ENCODE measurements at places on chromosomes 1 and 21.

DNA sequence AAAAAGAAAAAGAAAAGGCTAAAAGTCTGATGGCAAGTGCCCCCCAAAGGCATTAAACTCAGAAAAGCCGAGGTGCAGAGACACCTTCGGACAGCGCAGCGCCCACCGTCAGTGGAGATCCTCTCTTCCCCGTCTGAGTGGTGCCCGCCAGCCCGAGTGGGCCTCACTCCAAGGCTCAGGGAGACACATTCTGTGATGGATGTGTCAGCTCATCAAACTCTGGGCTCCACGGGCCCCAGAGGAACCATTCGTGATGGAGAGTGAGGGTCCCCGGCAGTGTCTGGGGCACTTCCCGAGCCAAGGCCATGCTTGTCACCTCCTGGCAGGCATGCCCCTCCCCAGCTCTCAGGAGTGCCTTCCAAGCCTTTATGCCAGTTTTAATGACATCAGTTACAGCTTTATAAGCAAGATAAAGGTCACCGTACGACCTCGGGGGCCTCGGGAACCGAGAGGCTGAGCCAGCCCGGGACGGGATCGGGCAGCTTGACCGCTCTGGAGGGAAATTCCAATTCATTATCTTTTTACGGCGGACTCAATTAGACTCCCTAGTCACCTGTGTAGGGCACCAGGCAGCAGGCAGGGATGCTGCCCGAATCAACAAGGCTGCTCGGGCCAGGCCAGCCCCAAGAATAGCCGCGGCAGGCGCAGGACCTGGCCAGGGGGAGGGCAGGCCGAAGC, 49.5 kb downstream of the MORN1 start:
- DNase-seq: no peak

- no peak for DNase-seq
Measured at GRCh38 chr1:157487504-157487903, 64.8 kb downstream of the FCRL5 start.

GRCh38 chr21:44338971-44339910, at the start of gene CFAP410:
Gene CFAP410 (minus strand): TSS chr21:44339390. CDS start chr21:44339194, 196 bp downstream.
- peak; percentile 95 for DNase-seq

DNA sequence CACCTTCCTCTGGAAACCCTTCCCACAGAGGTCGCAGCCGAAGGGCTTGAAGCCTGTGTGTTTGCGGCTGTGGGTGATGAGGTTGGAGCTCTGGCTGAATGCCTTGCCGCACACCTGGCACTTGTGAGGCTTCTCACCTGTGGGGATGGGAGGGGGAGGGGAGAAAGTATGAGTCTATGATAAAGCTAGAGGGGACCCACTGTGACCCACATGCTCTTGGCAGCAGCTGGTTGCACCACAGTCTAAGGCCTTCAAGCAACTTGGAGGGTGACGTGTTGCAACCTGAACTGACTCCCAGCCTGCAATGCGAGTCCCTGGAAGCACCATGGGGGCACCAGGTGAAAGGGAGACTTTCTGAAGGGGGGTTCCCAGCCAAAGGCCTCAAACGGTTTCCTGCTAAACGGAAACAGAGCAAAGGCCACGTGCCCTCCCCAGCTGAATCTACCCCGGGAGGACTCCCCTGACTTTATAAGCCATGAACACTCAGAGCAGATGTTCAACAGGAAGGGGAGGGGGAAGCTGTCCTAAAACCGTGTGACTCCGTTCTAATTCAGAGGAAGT, 10.6 kb downstream of the GFI1 start:
- DNase-seq: no peak

GRCh38 chr21:29182691-29183092, 52.2 kb downstream of the MAP3K7CL start:
- DNase-seq: no peak

GRCh38 chr1:23366598-23366997, 3.0 kb downstream of the ZNF436 start:
- no peak for DNase-seq

- no peak for DNase-seq
Measured at GRCh38 chr1:165397944-165398343, 41.4 kb upstream of the LMX1A start.

DNA sequence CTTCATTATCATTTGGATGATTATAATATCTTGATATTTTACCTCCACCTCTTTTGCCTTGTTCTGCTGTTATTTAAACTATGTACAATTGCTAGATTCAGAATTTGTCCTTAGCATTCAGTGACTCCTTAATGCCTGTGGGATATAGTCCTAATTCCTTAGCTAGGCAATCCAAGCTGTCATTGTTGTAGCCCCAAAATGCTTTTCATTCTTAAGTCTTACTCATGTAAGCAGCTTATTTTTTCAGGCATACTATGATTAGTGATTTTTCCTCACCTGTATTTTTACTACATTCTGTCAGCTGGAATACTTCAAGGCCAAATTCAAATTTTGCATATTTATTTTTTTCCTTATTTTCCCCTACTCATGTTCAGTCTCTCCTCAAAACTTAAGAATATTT, 13.4 kb downstream of the PKN2 start:
- no peak for DNase-seq

- no peak for DNase-seq
Measured at GRCh38 chr1:116345011-116345410, 28.0 kb upstream of the ATP1A1 start.

DNA sequence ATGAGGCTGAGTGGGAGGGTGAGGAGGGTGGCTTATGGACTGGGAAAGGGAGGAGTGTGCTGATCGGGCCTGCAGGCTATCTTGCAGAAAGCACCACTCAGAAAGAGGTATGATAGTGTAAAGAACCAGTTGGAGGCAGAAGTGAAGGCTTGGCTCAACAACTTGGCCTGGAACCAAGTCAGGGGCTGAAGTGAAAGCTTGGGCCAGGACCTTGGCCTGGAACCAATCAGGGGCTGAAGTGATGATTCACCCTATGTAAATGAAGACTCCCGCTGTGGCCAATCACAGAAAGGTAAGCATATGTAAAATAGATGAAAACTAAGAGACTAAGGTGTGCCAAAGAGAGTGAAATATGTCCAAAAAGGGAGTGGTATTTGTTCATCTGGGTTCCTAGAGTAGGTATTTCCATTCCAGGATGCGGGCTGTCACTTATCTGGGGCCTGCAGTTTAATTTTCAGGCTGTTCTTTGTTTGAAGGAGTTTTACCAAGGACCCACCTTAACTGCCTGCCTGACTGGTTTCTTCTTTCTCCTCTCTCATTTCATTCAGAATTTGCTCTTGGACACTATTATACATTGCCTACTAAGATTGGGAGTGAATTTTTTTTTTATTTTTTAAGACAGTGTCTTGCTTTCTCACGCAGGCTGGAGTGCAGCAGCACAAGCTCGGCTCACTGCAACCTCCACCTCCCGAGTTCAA, 5.1 kb upstream of the RFX5 start:
- DNase-seq: no peak

- peak; percentile 99 for DNase-seq
Measured at GRCh38 chr1:62436039-62436465, 797 bp upstream of the USP1 start.

GRCh38 chr1:23368562-23369334, 888 bp downstream of the ZNF436 start:
- DNase-seq: peak; percentile 92

- no peak for DNase-seq
Measured at GRCh38 chr1:227548119-227548397, 15.3 kb upstream of the ZNF678 start.

DNA sequence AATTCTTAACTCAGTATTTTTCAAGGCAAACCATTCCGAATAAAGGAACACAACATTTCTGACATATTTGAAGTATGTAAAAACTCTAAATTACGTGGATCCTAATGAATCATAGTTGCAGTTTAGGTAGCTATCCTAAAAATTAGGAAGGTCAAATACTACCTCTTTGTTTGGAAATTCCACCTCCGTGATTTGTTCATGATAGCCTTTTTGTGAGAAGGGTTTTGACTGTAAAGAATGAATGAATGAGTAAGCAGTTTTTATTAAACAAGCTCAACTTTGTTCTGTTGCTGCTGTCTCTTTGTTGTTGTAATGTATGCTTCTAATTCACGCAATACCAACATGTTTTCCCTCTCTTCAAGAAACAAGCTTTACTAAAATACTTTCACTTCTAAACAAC, 840.4 kb downstream of the USP25 start:
- DNase-seq: peak; percentile 13

GRCh38 chr1:109543988-109544735, 4.3 kb upstream of the GNAI3 start:
- no peak for DNase-seq

DNA sequence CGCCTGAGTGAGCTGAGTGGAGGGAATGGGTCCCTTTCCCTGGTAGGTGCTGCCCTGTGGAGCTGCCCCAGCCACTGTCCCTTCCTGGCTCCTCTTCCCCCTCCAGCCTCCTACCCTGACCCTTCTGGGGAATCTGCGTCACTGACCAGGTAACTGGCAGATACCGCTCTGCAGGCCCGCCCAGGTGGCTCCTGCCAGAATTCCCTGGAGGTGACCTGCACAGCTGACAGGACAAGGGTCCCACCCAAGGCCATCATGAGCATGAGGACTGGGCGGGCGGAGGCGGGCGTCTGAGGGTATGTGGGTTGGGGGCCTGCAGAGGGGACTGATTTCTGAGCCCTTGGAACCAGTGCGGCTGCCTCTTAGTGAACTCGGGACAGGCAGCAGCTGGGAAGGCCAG, 32.5 kb downstream of the DHRS3 start:
- no peak for DNase-seq

DNA sequence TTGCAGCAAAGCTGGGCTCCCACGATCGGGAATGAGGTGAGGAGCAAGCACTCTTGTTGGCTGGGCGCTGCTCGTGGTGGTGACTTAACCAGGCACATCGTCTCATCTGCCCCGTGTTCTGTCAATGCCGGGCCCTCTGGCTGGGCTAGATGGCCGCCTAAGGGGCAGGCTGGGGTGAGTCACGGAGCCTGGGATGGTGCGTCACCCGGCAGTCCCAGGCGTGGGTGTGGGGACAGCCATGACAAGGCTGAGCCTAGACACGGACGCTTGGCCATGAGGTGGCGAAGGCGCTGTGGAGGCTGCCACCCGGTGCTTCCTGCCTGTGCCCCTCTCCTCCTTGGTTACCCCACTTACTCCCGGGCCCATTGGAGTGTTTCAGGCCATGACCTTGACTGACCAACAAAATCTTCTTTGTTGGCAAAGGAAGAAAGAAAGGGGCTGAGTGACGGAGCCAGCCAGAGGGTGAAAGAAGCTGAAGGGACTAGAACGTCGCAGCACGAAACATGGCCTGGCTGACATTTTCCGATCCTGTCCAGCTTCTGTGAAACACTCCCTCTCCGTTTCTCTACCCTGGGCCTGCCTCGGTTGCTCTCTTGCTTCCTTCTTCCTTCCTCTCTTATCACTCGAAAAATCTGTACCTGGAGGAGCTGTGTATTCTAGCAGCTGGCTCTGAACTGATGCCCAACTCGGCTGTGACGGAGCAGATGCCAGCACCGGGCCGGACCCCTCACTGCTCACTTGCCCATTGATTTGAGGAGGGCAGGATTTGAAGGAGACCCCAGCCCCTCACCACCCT, 596 bp downstream of the CD247 start:
- no peak for DNase-seq

DNA sequence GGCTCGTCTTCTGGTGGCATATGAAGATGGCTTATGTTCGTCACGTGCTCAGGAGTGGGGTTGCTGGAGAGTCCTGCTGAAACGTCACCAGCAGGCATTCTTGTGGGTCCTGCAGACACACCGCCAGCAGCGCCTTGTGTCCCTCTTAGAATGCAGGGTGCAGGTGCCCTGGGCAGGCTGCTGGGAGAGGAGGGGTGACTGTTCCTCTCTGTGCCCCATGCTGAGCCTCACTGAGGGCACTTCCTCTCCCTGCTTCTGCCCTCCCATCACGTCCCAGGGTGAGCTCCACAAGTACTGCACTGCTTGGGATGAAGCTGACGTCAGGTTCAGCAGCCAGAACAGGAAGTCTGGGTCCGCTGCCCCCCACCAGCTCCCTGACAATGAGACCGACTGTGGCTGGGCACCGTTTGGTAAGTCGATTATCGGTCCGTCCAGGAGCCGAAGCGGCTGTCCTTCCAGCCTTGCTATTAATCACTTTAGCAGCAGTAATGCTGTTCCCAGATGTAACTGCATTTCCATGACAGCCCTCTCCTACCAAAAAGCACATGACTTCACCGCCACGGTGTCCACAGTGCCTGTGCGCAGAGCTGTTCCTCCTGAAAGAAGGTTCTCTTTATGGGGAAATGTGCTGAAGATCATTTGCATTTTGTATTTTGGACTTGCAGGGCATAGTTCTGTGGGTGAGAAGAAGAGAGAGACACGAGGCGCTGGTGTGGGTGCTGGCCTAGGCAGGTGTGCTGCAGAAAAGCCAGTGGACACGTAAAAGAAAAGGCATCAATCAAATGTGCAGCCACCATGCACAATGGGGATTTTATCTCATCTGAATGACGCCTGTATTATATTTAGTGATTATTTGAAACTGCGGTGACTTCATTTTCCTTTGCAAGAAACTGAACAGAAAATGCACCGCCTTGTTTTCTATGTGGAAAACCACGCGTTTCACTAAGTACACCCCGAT, 21.0 kb downstream of the SLC37A1 start:
- DNase-seq: no peak

DNA sequence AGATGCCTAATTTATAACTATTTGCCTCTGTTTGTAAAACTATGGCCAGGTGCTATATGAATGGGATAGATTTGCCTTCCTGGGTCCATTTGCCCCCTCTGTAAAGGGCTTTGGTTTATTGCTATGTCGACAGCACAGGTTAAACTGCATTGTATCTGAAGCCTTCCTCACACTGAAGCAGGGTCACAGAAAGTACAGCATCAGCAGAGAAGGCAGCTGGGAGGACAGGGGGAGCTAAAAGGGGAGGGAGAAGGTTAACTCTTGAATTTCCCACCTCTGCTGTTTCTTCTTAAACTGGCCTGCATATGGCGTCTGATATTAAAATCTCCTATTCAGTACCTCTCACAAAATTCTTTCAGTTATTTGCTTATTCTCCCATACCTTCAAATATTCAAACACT, 297.4 kb downstream of the TM2D1 start:
- DNase-seq: no peak

DNA sequence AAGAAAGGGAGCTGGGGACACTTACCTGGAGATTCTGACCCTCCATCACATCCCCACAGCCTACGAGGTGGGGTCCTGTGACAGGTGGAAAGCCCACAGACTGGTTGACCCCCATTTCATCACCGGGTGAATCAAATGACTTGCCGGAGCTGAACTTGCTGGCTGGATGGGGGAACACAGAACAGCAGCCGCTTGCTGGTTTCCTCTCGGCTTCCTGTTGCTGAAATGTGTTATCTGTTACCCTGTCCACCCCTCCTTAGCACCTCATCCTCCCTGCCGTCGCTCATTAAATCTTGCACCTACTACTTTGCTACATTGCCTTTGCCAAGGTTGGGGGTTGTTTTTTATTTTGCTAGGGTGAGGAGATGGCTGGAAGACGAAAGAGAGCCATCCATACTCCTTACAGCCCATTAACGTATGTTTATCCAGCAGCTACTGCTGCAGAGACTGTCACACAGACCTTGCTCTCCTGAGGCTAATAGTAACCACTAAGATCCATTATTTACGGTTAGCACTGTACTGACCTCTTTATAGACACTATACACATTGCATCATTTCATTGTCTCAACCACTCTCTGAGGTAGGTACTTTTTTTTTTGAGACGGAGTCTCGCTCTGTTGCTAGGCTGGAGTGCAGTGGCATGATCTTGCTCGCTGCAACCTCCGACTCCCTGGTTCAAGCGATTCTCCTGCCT, 7.0 kb downstream of the PAFAH2 start:
- DNase-seq: no peak
